Kidney epithelial cell (primary cell): ENCODE measurements at places on chromosomes 2 and 18.

DNA sequence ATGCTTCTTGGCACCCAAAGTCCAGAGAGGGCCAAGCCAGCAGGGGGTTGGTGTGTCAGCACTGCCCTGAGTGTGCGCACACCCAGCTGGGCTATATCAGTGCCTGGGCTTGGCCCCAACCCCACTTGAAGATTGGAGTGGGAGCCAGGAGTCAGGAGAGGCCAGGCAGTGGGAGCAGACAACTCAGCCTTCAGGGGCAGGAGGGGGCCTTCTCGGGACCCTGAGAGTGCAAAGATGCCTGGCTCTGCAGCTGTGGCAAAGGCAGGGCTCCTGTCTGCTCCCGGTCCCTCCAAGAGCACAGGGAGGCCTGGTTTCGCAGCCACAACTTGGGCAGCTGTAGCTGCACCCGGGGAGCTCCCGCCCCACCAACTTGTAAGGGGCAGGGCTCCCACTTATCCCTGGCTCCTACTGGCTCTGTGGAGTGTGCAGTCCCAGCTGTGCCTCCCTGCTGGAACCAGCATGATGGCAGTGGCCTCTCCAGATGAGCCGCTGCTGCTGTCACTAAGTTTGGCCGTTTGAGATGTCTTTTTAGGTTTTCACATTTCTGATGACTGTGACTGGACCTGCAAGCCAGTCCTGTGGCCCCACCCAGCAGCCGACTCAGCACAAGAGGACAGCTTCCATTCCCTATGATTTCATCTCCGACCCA lies 148.8 kb upstream of the HS6ST1 start:
- DNase-seq: no peak

DNA sequence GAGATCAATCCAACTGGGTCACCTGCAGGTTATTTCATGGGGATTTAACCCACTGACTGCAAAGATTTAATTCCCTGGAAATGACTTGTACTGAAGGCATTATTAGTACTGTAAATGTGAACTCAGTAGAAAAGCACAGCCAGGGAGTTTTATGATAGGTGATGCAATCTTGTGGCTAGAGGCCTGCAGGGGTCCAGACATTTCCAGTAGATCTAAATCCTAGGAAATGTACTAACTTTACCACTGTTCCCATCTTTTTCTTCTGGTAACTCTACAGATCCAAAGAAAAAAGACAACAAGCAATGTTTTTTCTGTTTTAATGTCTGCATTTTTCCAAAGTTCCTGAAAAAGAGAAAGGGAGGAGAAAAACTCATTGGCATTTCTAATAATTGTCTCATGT lies 500.1 kb downstream of the ARHGAP15 start:
- peak; percentile 12 for DNase-seq

GRCh38 chr2:42328148-42328833 lies 32.7 kb downstream of the COX7A2L start:
- DNase-seq: no peak

GRCh38 chr2:117771969-117772630 lies 42.4 kb upstream of the DDX18 start:
- DNase-seq: no peak

DNA sequence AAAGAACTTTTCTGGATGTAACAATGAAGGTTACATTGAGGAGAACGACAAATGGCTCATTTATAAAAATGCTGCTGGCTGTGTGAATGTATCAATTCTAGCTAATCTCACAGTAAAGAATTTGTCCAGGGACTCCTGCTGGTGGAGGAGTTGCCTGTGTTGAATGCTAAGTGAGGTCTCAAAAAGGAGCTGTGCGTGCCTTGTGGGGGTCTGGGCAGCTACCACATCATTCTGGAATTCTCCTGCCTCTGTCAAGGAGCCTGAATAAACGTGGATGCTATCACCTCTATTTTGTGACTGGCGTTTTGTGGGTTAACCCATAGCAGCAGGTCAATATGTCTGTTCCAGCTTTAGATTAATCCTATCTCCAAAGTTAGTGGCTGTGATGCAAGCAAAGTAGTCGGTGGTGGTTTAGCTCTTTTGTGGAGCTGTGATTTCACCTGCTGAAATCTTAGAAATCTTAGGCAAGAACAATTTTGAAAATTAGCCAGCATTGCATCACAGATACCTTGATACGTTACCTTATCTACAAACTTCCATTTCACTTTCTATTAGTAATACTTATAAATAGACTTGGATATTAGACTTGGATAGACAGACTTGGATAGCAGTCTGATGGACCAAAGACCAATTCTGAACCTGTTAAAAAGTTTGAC lies 96.8 kb downstream of the MTCL1 start:
- DNase-seq: no peak

- no peak for DNase-seq
Measured at GRCh38 chr2:128691526-128691925, 372.9 kb upstream of the HS6ST1 start.
